ENCODE measurements at places on chromosomes 1 and 21.

GRCh38 chr1:207510444-207510843, 14.5 kb downstream of the CR1 start:
- no peak for DNase-seq

DNA sequence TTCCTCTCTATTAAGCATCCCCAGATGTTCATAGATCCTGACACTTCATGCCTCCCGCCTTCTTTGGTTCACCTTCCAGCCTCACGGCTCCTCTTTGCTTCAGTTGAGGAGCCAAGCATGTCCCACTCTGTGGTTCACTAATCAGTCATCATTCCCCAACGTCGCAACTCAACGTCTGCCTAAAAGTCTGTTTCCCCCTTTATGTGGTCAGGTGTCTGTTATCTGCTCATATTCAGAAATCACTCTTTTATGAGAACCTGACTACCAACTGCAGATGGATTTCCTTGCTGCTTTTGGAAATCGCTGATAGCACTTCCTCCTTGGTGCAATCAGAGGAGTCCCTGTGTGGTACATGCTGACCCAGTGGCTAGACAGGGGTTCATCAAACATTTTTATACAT, 94.1 kb upstream of the VANGL1 start:
- DNase-seq: no peak

DNA sequence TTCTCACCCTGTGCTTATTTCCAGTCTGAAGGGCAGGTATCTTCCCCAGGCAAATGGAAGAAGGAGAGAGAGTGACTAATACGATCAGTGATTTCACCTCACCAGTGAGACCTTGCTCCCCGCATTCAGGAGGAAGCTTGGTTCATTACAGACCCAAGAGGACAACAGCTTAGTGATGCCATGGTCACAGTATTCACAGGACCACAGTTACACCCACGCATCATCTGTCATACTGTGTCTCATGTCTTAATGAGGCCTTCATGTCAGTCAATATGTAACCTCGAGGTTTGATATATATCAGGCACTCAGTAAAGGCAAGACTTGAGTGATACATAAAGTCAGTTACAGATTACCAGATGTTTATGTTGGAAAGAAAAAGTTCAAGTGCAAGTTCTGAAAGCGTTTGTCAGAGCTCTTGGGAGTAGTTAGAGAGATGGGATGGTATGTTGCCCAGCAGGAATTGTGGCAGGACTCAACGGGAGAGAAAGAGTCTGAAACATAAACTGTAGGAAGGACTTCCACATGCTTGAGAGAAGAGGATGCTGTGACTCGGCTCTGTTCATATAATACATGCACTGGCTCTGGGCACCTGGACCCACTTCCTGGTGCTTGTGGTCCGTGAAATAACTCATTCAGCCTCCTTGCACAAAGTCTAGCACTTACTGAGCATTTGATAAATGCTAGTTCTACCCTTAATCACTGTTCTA, 33.3 kb downstream of the GNPAT start:
- no peak for DNase-seq

GRCh38 chr21:33039536-33039935, 13.8 kb downstream of the OLIG2 start:
- peak; percentile 43 for DNase-seq

- no peak for DNase-seq
Observed at GRCh38 chr21:44766014-44766817, 35.4 kb downstream of the UBE2G2 start.

DNA sequence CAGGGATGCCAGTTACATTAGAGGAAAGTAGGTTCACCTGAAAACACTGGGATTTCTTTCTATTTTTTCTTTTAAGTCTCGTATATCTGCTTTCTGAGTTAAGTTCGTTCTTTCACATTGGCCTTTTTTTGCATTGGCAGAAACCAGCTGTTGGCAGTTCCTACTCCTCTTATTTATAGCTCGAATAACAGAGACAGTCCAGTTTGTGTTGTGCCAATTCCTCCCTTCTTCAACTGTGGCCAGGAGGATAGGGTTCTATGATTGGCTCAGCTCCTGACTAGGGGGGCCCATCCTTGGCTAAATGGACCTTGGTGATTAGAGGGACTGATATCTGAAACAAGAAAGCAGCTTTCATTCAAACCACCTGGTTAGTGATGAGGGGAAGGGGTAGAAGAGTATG, 115.8 kb downstream of the RPS6KC1 start:
- no peak for DNase-seq

DNA sequence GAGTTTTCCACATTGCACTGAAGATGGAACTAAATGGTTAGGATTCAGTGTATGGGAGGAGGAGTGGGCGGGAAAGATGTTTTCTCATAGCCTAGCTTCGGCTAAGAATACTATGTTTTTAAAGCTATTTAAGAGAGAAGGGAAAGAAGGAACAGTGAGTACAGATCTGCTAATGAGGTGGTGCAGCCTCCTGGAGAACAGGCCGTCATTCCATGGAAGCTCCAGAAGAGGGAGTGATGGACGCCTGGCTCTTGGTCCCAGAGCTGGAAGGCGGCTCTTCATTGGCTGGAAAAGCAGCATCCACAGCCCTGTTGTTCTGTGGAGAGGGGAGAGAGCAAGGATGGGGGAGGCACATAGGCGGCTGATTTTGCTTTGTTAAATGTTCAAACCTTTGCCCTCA, 6.9 kb downstream of the CAMK1G start:
- no peak for DNase-seq

DNA sequence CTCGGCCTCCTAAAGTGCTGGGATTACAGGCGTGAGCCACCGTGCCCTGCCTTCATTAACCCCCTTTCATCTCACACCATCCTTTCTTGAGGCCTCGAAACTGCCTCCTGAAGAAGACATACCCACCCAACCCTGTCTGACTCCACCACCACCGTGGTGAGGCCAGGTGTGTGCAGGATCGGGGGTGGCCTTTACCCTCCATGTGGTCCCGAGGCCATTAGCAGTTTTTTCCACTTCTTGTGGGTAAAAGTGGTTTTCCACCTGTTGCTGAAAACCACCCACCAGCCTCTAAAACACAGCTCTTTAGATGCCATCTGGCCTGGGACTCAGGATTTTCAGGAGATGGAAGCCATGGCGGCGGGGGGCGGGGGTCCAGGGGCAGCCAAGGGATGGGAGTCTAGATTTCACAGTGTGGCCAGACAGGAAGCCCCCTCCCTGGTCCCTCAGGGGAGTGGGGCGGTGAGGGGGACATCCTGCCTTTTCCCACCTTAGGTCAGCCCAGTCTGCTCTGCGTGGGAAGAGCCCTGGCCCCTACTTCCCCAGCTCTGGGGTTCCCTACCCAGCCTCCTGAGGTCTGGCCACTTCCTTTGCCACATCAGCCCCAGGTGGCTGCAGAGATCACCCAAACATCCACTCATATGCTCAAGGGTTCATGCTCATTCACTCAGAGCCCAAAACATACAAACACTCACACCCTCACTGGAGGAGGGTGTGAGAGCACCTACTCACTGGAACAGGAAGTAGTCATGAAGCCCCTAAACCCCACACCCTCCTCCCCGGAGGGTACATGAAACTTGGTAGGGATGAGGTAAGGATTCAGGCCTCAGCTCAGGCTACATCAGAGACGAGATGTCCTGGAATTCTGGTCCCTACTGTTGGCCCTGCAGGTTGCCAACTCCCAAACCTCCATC, 2.3 kb downstream of the FGR start:
- DNase-seq: no peak

Data from tibial nerve (tissue), 4 donors.